Ovary (tissue), 10 donors: ENCODE measurements at places on chromosomes 13 and 19.

GRCh38 chr19:46860846-46861690 lies at the start of gene ARHGAP35:
Gene ARHGAP35 (plus strand): TSS chr19:46860997. CDS start chr19:46918676, 57,679 bp downstream.
- peak; percentile 41 for DNase-seq

- no peak for DNase-seq
Observed at GRCh38 chr13:26834646-26835045, 74.1 kb upstream of the GPR12 start.

DNA sequence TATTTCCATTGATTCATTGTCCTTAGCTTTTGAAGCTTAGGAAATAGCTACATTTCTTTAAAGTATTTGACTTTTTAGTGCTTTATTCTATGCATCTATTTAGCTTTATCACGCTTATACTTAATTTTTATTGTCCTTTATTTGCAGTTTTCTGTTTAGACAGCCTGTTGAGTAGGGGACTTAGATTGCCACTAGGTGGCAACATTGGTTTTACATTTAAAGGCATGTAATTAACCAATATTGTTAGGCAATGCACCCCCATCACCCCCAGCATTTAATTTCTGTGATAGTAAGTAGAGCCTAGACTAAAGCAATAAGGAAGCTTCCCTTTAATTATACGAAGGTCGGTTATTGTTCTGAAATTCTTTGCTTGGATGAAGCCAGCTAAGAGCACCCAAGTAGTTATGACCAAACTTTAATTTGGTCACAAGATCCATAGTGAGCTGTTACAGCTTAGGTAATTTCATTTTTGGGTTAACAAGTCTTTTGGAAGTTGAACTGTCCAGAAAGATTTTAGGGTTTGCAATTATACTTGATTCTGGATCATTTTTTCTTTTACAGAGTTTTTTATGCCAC lies 36.5 kb downstream of the B3GLCT start:
- no peak for DNase-seq

GRCh38 chr13:94413598-94413944 lies 65.9 kb downstream of the DCT start:
- no peak for DNase-seq

GRCh38 chr19:7575434-7576040 lies 20.1 kb upstream of the CAMSAP3 start:
- DNase-seq, result no peak

GRCh38 chr19:40549007-40549708 lies 27.5 kb upstream of the SHKBP1 start:
- peak; percentile 42 for DNase-seq

DNA sequence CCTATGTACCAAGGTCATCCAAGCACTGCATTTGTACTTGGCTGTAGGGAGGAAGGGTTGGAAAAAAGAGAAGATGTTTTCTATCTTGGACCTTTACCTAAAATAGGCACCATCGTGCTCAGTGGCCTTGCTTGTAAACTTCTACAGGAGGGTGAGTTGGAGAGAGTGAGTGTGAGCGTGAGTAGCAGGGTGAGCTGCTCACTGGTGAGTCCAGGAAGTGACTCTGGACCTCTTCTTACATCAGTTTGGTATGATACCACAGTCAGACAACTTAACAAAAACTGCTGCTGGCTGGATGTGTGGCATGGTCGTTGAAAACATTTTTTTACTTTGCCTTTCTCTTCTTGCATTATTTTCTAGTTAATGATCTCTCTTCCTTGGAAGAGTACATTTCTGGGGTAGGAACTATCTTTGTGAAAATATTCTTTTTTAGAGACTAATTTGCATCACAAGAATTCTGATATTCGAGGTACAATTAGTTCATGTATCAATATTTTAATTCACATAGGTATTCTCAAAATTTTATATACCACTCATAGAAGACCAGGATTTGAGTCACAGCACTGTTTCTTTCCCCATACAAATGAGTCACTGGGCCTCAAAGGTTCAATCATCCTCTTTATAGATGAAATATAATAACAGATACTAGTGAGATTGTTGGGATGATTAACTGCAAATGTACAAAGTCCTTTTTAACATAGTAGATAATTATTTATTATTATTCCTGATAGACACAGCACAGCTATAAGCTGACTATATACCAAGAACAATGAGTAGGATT lies 651 bp downstream of the SERPINE3 start:
- no peak for DNase-seq

- DNase-seq, result no peak
Observed at GRCh38 chr19:13884726-13885591, 8.0 kb downstream of the NANOS3 start.

DNA sequence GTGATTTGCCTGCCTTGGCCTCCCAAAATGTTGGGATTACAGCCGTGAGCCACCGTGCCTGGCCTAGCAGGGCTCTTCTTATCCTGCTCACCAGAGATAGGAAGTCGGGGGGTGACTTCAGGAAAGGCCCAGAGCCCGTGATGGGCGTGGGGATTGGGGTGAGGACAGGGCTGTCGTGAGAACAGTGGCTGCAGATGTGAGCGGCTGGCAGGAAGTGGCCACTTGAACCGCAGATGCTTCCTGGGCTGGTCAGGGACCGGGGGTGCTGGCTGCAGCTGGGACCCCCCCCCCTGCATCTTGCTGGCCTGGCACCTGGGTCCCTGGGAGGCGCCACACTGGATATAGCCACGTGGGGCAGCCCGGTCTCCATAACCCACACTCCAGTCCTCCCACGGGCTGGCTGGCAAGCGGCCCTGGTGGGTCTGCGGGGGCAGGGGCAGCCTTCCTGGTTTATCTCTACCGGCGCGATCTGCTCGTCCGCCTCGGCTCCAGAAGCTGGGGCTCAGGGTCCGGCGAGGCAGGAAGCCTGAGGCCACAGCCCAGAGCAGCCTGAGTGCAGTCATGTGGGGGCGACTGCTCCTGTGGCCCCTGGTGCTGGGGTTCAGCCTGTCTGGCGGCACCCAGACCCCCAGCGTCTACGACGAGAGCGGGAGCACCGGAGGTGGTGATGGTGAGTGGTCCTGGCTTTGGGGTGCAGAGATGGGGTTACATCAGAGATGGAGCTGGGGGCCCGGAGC lies at the start of gene F2RL3:
F2RL3 (plus strand) TSS at position 371 of the 737 bp plus-strand sequence; CDS start at position 562, 191 bp downstream.
- DNase-seq, result peak; percentile 80

- peak; percentile 86 for DNase-seq
Observed at GRCh38 chr19:10543420-10544241, at the start of gene ATG4D. Gene ATG4D (plus strand): TSS chr19:10543904. CDS start chr19:10544091, 187 bp downstream.

DNA sequence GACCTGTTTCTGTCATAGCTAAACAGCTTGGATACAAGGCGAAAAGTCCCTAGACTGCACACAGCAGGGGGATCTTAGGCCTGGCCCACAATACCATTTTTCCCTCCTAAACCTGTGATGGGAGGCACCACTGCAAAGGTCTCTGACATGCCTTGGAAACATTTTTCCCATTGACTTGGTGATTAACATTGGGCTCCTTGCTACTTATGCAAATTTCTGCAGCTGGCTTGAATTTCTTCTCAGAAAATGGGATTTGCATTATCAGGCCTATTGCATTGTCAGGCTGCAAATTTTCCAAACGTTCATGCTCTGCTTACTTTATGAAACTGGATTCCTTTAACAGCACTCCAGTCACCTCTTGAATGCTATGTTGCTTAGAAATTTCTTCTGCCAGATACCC lies 136.2 kb upstream of the TSHZ3 start:
- DNase-seq, result no peak

DNA sequence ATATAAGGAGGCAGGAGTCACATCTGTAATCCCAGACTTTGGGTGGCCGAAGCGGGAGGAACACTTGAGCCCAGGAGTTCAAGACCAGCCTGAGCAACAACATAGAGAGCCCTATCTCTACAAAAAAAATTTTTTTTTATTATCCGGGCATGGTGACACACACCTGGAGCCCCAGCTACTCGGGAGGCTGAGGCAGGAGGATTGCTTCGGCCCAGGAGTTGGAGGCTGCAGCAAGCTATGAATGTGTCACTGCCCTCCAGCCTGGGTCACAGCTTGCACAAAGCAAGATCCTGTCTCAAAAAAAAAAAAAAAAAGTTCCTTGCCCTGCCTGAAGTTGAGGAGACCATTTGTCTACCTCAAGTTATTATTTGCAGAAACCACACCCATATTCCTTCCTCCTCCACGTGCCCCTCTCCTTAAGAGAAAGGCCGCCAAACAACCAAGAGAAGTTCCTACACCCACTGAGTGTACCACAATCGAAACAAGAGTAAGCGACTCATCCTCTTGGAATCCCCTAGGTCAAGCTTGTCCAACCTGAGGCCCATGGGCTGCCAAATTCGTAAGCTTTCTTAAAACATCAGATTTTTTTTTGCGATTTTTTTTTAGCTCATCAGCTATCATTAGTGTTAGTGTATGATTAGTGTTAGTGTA lies 2.2 kb downstream of the ABCC4 start:
- DNase-seq, result no peak

DNA sequence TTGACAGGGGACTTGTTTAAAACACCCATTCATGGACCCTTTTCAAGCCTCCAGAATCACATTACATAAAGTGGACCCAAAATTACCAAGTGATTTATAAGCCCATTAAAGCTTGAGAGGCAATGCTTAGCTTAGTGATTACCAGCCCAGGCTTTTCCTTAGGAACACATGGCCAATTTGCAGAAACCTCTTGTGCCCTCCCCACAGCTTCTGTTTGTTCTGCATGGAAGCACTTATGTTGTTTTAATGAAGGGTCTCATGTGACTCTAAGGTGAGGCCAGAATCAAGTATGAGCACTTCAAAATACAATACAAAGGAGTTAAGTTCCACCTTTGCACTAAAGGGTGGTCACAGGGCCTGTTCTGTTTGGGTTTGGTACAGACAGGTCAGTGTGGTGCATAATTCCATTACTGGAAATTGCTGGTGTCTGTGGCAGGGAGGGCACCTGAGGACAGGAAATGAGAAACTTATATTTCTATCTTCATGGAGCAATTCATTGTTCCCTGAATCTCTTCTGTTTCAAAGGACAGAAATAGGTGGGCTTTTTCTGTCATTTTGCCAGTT lies 15.3 kb downstream of the ZNF486 start:
- no peak for DNase-seq

GRCh38 chr13:105602956-105603670 lies 932.3 kb downstream of the EFNB2 start:
- no peak for DNase-seq

GRCh38 chr13:100511466-100511865 lies 77.1 kb downstream of the GGACT start:
- DNase-seq, result no peak

DNA sequence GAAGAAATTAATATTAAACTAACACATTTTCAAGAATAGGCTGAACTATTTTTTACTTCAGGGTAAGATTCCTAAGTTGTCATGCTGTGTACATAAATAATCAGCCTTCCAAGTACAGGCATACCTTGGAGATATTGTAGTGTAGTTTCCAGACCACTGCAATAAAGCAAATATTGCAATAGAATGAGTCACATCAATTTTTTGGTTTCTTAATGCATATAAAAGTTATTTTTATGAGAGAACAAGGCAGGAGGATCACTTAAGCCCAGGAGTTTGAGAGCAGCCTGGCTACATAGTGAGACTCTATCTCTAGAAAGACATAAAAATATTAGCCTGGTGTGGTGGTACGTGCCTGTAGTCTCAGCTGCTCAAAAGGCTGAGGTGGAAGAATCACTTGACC lies 511.5 kb downstream of the UQCRFS1 start:
- DNase-seq, result no peak

- no peak for DNase-seq
Observed at GRCh38 chr19:40084948-40085347, 5.8 kb downstream of the ZNF780A start.

DNA sequence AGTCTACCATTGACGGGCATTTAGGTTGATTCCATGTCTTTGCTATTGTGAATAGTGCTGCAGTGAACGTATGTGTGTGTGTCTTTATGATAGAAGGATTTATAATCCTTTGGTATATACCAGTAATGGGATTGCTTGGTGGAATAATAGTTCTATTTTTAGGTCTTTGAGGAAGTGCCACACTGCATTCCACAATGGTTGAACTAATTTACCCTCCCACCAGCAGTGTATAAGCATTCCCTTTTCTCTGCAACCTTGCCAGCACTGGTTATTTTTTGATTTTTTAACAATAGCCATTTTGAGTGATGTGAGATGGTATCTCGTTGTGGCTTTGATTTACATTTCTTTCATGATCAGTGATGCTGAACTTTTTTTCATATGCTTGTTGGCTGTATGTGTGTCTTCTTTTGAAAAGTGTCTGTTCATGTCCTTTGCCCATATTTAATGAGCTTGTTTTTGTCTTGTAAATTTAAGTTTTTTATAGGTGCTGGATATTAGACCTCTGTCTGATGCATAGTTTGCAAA lies 37.5 kb downstream of the RFC3 start:
- DNase-seq, result no peak

- DNase-seq, result no peak
Observed at GRCh38 chr13:73440296-73440895, 381.6 kb downstream of the KLF5 start.

- DNase-seq, result peak; percentile 87
Observed at GRCh38 chr19:46639358-46640182, 3.6 kb upstream of the GNG8 start.

DNA sequence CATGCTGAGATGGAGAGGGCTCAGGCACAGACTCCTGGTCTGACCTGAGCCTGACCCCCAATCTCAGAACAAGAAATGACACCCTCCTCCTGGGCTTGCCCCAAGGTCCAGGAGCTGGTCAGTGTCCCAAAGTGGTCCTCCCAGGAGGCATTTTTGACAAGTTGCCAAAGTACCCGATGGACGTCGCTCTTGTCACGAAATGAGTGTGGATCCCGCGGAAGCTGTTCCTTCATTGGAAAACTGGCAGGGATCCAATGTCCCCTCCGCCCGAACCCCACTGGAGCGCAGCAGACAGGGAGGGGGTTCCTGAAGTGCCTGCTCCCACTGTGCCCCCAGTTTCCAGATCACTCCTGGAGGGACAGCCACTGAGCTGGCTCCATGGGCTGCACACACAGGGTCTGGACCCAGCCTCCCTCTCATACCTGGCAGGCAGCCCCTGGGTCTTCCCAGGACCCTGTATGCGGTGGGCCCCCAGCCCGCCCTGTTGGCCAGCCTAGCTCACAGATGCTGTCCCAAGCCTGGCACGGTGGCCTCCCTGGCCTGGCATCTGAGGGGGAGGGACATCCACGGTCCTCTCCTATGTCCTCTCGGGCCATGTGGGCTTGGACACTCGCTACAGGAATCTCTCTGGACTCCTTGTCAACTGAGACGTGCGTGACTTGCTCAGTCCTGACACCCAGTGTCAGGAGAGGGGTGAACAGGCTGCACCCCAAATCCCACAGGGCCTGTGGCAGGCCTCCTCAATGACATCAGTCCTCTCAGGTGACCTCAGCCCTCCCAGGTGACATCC lies 12.8 kb upstream of the ZNF14 start:
- DNase-seq, result no peak

DNA sequence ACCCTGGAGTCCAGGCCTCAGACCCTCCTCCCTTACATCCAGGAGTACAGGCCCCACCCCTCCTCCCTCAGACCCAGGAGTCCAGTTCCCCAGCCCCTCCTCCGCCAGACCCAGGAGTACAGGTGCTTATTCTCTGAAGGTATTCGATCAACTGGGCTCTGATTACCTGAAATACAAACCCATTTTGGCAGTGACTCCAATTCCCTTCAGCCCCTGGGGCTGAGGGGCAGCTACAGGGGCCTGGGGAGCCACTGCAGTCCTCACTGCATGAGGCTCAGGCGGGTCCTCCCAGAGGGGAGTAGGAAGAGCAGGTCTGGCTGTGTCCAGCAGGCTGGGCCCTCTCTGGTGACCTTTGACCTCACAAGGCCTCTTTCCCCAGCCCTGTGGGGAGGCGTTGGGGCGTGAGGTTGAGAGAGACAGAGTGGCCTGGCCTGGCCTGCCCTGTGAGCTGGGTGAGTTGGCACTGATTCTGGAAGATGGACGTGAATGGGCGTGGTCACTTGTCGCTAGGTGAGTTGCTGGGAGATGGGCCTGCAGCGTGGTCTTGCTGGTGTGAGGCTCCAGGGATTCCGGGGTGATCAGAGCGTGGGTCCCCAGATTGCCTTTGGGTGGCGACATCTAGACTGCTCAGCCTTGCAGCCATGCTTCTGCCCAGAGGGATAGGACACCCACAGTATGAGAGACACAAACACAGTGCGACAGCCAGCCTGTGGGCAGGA lies 3.1 kb downstream of the BCAT2 start:
- no peak for DNase-seq
